ENCODE measurements at places on chromosomes 2 and 18.
A peak's percentile ranks its signal among the peaks of the same experiment; 100 is the strongest.

GRCh38 chr2:19216676-19217602 lies 141.5 kb downstream of the OSR1 start:
- peak; percentile 6 for DNase-seq

GRCh38 chr2:56015711-56016115 lies 92.1 kb upstream of the EFEMP1 start:
- no peak for DNase-seq

DNA sequence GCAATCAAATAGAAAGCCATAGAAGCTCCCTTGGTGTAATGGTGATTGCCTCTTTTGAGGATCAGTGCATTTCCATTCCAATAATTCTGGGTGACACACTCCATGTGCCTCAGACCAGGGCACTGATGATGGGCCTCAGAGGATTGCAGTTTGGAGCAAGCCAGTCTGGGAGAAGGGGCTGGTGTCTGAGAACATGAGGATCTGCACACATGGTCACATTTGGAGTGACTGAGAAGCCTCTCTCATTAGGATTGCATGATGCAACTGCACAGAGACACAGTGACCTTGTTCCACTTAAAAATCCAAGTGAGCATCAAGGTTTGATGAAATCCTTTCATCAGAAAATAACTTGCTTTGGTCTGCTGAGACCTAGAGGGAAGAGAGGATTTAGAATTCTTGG lies 216.4 kb downstream of the ANKRD30B start:
- no peak for DNase-seq

DNA sequence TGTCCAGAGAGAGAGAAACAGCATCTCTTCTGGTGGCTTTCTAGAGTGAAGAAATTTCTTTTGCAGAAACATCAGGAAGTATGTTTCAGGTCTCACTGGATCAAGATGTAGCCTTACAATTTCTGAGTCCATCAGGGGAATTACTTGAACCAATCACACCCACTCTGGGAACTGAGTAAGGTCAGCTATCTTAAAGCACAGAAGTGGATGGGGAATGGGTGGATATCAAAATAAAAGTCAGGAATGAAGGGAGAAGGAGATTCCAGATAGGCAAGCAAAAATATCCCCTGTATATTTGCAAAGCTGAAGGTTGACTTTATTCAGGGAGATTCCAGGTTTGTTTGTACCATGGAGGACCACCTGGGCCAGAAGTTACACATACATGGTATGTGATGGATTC lies 188.0 kb downstream of the CYRIA start:
- DNase-seq = no peak

DNA sequence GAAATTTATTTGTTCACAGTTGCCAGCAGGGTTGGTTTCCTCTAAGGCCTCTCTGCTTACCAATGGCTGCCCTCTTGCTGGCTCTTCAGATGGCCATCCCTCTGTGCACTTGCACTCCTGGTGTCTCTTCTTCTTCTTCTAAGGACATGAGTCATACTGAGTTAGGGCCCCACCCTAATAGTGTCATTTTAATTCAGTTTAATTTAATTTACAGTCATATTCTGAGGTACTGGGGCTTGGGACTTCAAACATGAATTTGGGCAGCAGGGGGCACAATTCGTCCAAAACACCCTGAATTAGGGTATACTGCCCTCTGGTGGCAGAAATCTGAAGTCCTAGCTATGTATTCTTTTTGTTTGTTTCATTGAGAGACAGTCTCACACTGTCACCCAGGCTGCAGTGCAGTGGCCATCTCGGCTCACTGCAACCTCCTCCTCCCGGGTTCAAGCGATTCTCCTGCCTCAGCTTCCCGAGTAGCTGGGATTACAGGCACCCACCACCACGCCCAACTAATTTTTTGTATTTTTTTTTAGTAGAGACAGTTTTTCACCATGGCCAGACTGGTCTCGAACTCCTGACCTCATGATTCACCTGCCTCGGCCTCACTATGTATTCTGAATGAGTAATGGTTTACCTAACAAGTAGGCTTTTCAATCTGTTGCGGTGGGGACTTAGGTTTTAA lies 19.8 kb downstream of the SLC4A1AP start:
- DNase-seq = peak; percentile 90

DNA sequence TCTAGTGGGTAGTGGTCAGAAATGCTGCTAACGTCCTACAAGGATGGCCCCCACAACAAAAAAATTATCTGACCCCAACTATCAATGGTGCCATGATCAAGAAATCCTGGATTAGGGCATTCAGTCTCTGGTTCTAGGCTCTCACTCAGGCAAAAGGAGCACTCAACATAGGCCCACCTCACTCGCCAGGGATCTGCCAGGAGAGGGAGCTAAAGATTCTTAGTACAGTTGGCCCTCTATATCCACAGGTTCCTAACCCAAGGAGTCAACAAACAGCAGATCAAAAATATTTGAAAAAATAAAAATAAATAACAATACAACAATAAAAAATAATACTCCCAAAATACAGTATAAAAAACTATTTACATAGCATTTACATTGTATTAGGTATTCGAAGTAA lies 10.0 kb downstream of the SLC4A5 start:
- DNase-seq = peak; percentile 45

Measured in mesenchymal stem cell (in vitro differentiated cells and primary cell).